HFF-Myc (cell line): ENCODE measurements at places on chromosomes 13 and 19.

DNA sequence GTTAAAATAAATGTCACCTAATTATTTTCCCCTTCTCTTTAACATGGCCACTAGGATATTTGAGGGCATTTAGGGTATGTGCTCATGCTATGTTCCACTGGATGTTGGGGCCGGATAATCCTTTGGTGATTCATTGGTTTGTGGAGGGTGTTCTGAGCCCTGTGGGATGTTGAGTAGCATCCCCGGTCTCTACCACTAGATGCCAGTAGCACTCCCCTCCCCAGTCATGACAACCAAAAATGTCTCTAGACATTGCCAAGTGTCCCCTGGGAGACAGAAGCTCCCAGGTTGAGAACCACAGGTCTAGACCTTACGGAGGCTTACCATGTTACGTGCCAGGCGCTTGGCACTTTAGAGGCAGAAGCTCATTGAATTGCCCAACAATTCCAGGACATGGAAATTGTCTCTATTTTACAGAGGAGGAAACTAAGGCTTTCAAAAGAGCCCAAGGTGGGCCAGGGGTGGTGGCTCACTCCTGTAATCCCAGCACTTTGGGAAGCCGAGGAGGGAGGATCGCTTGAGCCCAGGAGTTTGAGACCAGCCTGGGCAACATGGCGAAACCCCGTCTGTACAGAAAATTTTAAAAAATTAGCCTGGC lies 14.1 kb downstream of the SHANK1 start:
- peak; percentile 43 for DNase-seq

DNA sequence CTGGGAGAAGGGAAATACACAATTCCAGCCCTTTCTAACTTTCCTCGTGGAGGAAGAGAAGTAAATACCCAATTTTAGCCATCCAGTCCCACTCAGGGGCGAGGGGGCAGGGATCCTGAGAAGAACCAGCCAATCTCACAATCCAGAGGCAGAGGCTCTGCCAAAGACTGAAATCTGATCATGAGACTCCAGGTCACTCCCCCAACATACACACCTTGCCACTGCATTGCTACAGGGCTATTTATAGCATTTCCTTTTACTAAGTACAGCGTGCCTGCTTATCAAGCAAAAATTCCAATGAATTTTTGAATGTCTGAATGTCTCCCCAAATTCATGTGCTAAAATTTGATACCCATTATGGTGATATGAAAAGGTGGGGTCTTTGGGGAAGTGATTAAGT lies 1687.5 kb downstream of the EFNB2 start:
- no peak for DNase-seq

GRCh38 chr13:66994517-66995202 lies 235.5 kb downstream of the PCDH9 start:
- no peak for DNase-seq

GRCh38 chr13:38670627-38671026 lies 16.2 kb upstream of the FREM2 start:
- DNase-seq, result no peak

GRCh38 chr19:13165162-13165997 lies 15.2 kb downstream of the IER2 start:
- DNase-seq, result no peak
